ENCODE measurements at places on chromosomes 12 and 14.

DNA sequence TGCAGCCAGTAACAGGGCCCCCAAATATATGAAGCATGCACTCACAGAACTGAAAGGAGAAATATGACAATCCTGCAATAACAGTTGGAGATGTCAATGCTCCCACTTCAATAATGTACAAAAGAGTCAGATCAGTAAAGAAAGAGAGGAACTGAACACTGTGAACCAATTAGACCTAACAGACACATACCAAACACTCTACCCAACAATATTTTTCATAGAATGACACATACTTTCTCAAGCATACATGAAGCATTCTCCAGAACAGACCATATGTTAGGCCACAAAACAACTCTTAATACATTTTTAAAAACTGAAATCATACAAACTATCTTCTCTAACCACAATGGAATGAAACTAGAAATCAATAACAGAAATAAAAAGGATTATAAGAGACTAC, 80.2 kb downstream of the ELK3 start:
- no peak for DNase-seq

- peak; percentile 20 for DNase-seq
Observed at GRCh38 chr12:132523576-132524331, 33.8 kb downstream of the FBRSL1 start.

- no peak for DNase-seq
Observed at GRCh38 chr12:7934889-7935492, 996 bp downstream of the SLC2A3 start.

GRCh38 chr12:119989731-119990381, 820 bp downstream of the BICDL1 start:
- peak; percentile 32 for DNase-seq

- DNase-seq, result no peak
Observed at GRCh38 chr14:101820283-101820798, 58.8 kb downstream of the PPP2R5C start.

GRCh38 chr12:50934981-50935807, 17.1 kb upstream of the HIGD1C start:
- no peak for DNase-seq

DNA sequence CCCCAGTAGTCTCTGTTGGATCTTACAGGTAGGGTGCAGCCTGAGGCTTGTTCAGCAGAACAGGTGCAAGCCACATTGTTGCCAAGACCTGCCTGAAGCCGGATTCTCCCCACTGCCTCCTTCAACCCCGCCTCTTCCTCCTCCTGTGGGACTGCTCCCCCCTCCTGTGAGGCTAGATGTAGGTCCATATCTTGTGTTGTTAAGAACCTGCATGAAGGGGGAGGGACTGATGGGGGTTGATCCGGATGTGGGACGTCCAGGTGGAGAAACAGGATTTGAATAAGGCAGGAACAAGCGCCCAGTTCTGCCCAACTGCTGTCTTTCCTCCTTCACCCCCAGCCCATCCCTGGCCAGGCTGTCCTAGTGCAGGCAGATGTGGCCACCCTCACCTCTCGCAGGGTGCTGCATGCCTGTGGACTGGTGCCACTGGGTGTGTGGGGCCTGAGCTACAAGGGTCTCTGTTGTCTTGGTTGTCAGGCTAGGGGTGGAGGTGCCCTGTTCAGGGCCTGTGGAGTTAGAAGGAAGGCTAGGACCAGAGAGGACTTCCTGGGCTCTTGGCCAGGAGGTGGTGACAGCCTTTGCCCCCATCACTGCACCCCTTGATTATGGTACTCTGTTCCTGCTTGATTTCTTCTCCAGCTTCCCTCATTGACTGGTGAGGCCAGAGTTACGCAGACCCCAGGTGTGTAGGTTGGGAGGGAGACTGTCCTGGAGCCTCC, 1.4 kb downstream of the NR4A1 start:
- no peak for DNase-seq

- DNase-seq, result no peak
Observed at GRCh38 chr12:82783435-82783834, 96.7 kb downstream of the TMTC2 start.

DNA sequence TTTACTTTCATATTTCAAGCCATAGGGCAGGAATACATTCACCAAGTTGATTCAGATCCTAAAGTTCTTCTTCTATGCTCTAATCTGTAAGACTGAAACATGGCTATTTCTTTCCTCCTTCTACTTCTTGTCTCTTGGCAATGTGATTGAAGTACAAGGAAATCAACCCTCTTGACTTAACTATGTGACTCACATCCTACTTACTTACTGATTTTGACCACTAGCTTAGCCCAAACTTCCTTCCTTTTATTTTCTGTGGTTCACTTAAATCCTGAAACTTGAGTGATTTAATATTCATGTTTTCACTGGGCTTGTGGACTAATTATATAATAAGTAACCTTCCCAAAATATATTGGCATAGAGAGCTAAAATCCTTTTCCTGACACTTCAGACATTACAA, 111.2 kb upstream of the NOVA1 start:
- no peak for DNase-seq

DNA sequence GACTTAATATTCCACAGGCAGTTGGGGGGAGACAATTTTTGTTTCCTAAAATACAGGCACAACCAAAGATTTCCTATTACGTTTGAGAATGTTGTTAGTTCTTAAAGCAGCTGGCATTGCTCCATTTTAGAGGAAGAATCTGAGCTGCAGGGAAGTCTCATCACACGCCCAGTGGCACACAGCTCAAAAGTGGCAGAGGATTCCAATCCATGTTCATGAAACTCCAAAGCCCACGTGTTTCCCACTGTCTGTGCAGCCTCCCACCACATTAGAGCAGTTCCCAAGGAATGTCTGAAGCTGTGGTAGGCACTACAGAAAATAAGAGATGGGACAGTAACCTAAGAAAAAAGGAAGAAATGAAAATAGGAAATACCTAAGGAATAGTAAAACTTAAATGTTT, 6.1 kb upstream of the IL26 start:
- no peak for DNase-seq

DNA sequence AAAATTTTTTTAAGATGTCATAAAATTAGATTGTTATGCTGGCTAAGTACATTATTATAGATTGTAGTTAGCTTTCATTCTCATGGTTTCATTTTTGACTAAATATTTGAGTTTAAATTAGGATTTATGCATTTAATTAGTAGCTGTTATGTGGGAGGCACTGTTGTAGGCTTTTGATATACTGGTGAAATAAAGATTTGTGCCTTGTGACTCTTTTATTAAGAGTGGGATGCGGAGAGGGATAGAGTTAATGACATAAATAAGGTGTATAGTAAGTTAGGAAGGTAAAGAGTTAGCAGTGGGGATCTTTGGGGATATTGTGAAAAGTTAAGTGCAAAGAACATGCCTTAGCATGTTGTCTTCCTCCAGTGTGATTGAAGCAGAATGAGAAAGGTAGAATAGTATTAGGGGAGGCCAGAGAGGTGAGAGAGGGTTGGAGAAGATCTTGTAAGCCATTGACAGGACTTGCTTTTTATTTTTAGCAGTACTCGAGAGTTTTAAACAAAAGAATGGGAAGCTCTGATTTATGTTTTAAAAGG, 8.8 kb downstream of the ARHGAP5 start:
- no peak for DNase-seq

DNA sequence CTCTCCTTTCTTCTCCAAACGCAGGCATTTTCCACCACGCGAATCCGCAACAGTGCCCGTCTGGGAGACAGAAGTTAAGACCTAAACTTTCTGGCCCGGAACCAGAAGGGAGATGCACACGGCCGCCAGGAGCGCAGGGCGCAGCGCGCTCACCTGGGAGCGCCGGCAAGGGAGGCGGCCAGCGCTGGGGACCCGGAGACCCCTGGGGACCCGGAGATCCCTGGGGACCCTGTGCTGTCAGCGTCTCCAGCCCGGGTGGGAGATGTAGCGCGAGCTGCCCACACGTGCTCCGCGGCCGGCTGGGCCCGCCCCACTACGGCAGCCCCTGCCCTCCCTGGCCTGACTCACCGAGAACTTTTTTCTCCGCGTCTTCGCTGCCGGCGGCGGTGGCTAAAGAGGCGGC, 620 bp downstream of the YBX3 start:
- DNase-seq, result no peak

DNA sequence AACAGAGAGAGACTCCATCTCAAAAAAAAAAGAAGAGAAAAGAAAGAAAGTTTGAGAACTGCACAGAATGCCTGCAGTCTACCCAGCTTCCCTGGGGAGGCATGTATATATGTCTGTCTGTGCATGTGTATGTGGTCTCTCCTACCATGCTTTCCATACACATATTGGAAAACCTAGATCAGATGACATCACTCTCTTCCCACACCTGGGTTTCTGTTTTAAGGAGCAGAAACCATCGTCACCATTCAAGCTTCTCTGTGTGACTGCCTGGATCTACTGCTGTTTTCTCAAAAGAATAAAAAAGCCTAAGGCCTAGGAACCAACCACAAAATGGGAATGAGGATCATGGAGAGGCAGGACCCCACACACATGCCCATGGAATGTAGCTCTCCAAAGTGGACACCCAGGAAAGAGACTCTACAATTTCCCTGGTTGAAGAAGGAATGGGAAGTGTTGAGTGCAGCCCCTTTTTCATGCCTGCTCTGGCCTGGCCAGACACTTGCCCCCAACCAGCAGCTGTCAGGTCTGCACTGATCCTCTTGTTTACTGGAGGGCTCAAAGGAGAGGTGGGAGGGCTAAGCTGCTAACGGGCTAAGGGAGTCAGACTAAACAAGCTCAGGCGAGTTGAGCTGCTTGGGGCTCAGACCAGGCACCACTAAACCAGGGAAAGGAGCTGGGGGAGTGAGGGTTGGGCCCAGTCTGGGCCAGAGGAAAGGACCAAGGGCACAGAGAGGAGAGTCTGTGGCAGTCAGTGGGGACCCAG, 7.7 kb upstream of the PCK2 start:
- DNase-seq, result no peak

DNA sequence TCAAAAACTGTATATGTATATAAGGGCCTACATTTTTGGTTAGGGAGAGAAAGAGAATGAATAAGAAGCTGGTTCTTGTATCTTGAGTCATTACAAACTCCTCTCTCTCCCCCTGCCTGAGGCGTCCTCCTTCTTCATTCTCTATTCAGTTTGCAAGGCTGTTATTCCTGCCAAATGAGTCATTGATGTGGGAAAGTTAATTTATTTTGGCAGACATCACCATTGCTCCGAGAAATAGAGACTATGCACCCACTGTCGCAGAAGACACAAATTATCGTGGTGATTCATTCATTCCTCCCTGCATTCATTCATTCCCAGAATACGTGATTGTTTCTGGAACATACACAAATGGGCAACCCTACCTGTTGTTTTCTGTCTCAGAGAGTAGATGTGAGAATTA, 112.5 kb upstream of the MED13L start:
- no peak for DNase-seq

DNA sequence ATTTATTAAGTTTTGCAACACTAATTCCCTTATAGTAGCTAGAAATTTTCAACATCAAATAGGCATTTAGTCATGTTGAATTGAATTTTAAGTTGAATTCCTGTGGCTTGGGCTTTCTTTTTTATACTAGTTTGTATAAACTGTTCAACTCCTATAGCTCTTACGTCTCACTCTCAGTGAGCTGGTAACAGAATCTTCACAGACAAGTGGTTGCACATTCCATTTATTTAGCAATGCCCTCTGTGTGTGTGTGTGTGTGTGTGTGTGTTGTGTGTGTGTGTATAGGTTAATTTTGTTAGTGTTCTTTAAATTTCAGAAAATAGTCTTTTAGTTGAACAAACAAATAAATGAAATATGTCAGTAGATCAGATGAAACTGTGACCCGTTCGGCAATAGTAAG, 425.0 kb downstream of the NPAS3 start:
- DNase-seq, result no peak

GRCh38 chr14:50400461-50400860, 3.8 kb upstream of the CDKL1 start:
- no peak for DNase-seq

DNA sequence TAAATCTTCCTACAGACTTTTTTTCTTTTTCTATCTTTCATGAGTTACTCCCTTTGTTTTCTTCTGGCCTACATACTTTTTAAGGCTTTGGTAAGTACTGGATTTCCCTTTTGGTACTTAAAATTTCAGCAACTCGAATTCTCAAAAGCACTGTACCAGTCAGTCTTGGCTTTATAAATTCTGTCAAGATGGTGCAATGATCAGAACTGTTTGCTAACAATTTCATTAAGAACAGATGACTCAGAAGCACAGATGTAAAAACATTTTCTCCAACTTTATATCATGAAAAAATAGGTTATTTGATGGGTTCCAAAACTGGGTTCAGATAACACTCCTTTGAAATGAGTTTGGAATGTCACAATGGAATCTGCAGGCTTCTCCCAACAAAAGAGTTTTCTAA, 1961.8 kb upstream of the FLRT2 start:
- no peak for DNase-seq

DNA sequence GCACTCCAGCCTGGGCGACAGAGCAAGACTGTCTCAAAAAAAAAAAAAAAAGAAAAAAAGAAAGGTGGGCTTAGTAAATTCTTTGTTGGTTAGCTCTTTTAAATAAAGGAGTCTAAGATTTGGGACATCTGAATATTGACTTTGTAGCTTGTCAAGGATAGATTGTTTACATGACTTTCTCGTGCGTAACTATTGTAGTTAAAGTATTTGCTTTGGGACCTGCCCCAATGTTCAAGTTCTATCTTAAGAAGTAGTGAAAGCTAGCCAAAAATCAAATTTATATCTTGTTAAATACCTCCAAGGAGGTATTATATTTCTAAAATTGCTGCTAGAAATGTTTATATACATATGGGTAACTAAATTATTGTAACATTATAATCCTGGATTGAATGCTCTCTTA, 32.4 kb downstream of the PTPN21 start:
- no peak for DNase-seq

DNA sequence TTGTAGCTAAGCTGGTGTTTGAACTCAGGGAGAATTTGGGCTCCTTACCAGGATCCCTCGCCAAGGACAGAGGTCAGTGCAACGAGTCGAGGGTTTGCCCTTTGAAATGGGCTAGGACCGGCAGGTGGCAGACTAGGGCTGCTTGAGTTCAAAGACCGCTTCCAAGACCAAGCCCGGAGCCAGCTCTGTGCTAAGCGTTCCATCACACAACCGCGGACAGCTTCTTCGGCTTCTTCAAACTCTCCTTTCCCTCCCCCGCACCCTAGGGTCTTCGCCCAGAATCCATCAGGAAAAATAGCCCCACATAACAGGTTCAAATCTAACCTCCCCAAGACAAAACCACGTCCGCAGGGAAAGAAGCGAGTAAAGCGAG, 705 bp upstream of the FLVCR2 start:
- peak; percentile 54 for DNase-seq

- no peak for DNase-seq
Observed at GRCh38 chr14:66982247-66982646, 207.0 kb upstream of the GARIN2 start.

GRCh38 chr14:70624972-70625371, 16.7 kb upstream of the TTC9 start:
- no peak for DNase-seq

- DNase-seq, result no peak
Observed at GRCh38 chr14:104979758-104980610, 1.8 kb upstream of the AHNAK2 start.

DNA sequence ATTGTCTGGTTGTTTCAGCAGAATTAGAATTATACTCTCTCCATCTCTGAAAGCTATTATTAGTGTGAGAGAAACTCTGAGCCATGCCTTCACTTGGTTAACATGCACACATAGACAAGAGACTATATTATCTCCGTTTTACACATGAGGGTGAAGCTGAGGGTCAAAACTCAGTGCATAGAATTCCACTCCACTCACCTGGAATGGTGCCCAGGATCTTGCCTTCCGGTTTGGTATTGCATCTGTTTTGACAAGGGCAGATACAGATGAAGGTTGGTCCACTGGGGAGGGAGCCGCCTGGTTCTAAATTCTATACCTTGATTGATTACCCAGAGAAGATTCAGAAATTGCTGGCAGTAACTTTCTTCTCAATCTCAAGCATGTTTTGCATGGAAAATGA, 149.5 kb upstream of the PELI2 start:
- peak; percentile 9 for DNase-seq

All from NCI-H1092 treated with DMSO at 0.1 percent for 48 hours (cell line).